ENCODE measurements at places on chromosomes 5 and 9.
A peak's percentile ranks its signal among the peaks of the same experiment; 100 is the strongest.

- DNase-seq: no peak
Observed at GRCh38 chr9:437066-437465, 222.4 kb downstream of the DOCK8 start.

- no peak for DNase-seq
Observed at GRCh38 chr5:1808439-1808838, 7.2 kb downstream of the NDUFS6 start.

- DNase-seq: no peak
Observed at GRCh38 chr5:107118184-107119019, 552.3 kb downstream of the EFNA5 start.

GRCh38 chr5:109412981-109413402, 3.2 kb upstream of the PJA2 start:
- no peak for DNase-seq

GRCh38 chr5:142316051-142316450, 8.8 kb downstream of the SPRY4 start:
- no peak for DNase-seq

- no peak for DNase-seq
Observed at GRCh38 chr5:59767681-59768151, 125.8 kb downstream of the PDE4D start.

DNA sequence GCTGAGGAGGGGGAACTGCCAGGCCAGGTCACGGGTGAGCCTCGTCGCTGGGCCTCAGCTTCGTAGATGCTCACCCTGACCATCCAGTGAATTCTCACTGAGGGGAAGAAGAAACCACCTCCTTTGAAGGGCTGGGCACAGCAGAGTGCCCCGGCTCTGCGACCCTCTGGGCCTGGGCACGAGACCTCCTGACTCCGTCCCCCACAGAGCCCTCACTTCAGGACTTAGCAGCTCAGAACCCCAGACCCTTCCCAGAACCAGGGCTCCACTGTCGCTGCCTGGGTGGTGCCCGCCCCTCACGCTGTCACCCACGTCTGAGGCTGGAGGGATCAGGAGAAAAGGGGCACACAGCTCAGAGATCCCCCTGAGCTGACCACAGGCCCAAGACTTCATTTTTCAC, 34.3 kb upstream of the TMEM250 start:
- no peak for DNase-seq

GRCh38 chr5:92215116-92215515, 832.0 kb upstream of the ARRDC3 start:
- DNase-seq: no peak

- DNase-seq: no peak
Observed at GRCh38 chr9:127712867-127713266, 2.6 kb downstream of the PTRH1 start.

- no peak for DNase-seq
Observed at GRCh38 chr5:138875946-138876345, 811 bp upstream of the LRRTM2 start.

GRCh38 chr9:115016344-115016743, 86.0 kb upstream of the TNFSF8 start:
- no peak for DNase-seq

DNA sequence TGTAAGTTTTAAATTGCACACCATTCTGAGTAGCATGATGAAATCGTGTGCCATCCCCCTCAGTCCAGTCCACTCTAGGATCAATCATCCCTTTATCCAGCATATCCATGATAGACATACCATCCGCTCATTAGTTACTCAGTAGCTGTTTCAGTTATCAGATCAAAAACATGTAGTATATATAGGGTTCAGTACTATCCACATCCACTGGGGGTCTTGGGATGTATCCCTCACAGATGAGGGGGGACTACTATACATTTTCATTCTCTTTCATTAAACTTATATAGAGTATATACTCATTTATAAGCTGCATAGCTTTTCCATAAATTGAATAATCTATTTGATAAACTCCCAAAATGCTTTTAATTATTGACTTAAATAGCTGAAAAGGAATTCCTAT, 67.6 kb downstream of the MEIKIN start:
- no peak for DNase-seq

- no peak for DNase-seq
Observed at GRCh38 chr9:36140086-36141084, 3.9 kb downstream of the GLIPR2 start.

DNA sequence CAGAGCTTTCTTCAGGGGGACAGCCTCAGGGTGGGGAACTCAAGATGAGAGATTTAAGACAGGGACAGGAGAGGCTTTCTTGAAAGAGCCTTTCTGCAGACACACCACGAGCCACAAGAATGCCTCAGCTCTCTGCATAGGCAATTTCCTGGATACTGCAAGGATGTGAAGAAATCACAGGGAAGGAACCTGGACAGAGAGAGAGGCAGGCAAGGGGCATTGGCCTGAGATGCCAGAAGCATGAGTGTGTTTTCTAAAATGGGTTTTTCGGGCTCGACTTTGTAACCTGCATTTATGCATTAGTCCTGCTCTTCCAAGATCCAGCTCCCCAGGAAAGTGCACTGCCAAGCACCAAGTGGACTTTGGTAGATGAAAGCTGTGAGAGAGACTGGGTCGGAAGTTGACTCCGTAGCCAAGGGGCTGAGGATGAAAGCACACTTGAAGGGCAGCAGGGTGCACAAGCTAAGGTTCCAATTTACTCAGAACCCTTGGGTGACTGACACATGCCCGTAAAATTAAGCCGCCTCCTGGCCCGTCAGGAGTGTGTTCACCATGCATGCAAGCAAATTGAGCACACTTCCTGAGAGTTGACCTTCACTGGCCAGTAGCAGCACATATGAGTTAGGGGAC, 90.9 kb downstream of the CFAP90 start:
- DNase-seq: no peak

- DNase-seq: peak; percentile 81
Observed at GRCh38 chr5:175696139-175696854, 38.4 kb downstream of the HRH2 start.

DNA sequence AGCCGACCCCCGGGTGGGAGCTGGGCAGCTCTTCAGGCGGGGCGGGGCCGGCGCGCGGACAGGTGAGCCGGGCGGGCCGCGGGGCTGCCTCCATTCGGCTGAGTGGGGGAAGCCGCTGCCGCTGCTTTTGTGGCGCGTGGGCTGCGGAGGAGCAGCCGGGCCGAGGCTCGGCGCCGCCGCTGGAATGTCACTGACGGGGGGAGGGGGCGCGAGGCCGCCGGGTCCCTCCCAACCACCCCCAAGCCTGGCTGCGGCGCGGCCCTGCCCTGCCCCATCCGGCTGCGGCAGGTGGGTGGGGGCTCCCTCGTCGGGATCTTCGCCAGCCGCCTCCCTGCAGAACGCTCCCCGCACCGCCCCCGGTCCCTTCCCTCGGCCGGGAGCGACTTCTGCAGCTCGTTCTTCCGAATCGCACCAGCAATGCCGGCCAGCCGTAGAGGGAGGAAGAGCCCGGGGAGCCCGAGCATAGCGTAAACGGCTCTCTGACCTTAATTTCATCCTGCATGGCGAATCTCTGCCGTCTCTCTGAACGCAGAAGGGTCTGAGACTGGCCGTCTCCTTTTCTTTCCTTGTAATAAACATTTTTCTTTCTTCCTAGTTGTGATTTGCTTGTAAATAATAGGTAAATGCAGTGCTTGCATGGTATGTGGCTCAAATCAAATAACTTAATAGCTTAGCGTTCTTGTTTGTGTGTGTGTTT, 505 bp downstream of the SPTAN1 start:
- no peak for DNase-seq

GRCh38 chr5:112010475-112010874, 253.5 kb upstream of the NREP start:
- no peak for DNase-seq

DNA sequence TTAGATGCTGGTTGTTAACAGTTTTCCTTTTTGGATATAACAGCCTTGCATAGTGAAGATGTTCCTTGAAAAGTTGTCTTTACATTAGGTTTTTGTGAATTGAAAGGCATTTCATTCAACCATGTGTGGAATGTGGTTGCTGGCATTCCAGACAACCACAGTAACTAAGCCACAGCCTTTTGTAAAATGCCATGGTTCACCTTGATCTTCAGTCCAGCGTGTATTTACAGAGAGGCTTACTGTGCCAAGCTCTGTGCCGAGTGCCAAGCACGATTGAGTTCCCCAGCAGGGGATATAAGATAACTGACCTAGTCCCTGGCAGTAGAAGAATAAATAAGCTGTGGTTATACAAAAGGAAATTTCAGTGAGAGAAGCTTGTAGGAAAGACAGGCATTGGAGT, 4.9 kb downstream of the EXOSC2 start:
- DNase-seq: no peak

GRCh38 chr5:38378579-38378978, 120.2 kb downstream of the EGFLAM start:
- DNase-seq: no peak

DNA sequence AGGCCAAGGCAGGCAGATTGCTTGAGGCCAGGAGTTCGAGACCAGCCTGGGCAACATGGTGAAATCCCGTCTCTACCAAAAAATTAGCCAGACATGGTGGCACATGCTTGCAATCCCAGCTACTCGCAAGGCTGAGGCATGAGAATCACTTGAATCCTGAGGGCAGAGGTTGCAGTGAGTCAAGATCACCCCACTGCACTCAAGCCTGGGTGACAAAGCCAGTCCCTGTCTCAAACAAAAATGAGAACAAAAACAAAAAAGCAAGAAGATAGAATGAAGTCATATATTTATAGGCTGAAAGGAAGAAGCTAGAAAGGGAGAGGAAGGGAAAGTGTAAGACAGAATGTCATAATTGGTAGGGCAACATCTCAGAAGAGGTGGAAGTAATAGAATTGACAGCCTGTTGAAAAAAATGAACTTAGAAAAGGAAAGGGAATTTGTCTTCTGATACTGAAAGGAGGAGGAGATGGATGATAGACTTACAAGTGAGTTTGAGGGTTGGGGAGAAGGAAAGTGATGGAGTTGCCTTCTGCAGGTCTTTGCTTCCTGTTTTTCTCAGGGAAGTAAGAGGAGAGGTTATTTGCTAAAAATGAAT, 32.2 kb downstream of the CARD6 start:
- no peak for DNase-seq

DNA sequence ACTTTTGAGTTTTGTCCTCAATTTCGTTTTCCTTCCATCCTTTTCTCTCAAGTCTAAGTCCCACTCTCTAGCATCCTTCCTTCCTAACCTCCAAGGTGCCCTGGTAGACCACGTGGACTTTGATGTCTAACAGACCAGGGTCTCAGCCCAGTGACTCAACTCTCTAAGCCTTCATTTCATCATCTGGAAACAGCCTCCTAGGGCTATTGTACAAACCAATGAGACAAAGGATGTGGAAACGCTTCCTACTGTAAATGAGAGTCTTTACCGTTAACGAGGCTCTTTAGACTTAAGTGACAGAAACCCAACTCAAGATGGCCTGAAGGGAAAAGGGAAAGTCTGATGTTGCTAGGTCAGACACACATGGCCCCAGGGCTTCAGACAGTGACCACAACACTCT, 49.2 kb upstream of the CPLX2 start:
- no peak for DNase-seq

- no peak for DNase-seq
Observed at GRCh38 chr9:134964271-134965055, 46.8 kb upstream of the FCN1 start.

GRCh38 chr9:127032256-127032655, 90.2 kb downstream of the ANGPTL2 start:
- no peak for DNase-seq

- DNase-seq: no peak
Observed at GRCh38 chr9:72579880-72580550, 58.6 kb downstream of the TMC1 start.

DNA sequence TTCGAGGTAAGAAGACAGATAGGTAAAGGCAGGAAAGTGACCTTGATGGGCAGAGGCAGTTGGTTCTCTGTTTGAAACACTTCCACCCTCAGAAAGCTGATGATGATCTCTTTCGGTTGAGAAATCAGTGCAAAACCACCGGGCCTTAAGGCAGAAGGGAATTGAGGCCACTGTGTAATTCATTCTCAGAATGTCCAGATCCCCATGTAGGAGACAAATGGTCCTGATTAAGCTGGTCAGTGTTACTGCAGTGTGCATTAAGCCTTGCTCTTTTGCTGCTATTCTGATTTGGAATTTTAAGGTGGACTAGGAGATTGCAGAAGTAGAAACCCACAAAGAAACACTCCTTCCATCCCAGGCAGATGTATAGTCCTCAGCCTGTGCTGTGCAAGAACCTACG, 255.2 kb downstream of the ARHGAP26 start:
- DNase-seq: no peak

- DNase-seq: no peak
Observed at GRCh38 chr9:79912318-79913070, 340.7 kb downstream of the TLE4 start.

- DNase-seq: no peak
Observed at GRCh38 chr5:68290260-68290674, 74.7 kb downstream of the PIK3R1 start.

GRCh38 chr5:109676920-109677319, 12.8 kb upstream of the MAN2A1 start:
- no peak for DNase-seq

- no peak for DNase-seq
Observed at GRCh38 chr5:128844354-128844923, 120.8 kb upstream of the SLC27A6 start.
